Mucosa of gallbladder (tissue), 1 donor: ENCODE measurements at places on chromosomes 12 and 14.

DNA sequence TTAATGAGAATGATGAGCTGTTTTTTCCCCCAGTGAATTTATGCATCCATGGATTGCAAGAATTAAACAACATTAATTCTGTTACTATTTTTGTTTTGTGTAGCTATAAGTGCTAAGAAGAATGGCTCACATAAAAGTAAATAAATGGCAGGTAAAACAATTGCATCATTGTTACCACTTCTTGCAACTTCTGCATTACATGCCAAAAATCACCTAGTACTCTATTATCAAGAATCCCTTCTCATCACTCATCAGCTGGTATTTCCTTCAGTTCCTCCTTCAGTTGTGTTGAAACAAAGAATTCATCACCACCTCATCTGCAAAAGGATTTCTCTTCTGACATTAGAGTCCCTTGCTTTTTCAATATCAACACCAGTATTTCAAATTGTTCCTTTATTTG is 773 bp downstream of the A2M start:
- DNase-seq: no peak

- no peak for DNase-seq
Observed at GRCh38 chr12:94560431-94561221, 89.7 kb downstream of the TMCC3 start.

GRCh38 chr12:107284692-107285091 is 191.3 kb upstream of the CRY1 start:
- DNase-seq: no peak

- DNase-seq: no peak
Observed at GRCh38 chr14:73365727-73366126, 92.6 kb downstream of the NUMB start.
